C1 segment of cervical spinal cord (tissue), 14 donors: ENCODE measurements at places on chromosomes 2 and 18.

GRCh38 chr2:172965433-172966212 is 110.0 kb upstream of the MAP3K20 start:
- DNase-seq, result no peak

DNA sequence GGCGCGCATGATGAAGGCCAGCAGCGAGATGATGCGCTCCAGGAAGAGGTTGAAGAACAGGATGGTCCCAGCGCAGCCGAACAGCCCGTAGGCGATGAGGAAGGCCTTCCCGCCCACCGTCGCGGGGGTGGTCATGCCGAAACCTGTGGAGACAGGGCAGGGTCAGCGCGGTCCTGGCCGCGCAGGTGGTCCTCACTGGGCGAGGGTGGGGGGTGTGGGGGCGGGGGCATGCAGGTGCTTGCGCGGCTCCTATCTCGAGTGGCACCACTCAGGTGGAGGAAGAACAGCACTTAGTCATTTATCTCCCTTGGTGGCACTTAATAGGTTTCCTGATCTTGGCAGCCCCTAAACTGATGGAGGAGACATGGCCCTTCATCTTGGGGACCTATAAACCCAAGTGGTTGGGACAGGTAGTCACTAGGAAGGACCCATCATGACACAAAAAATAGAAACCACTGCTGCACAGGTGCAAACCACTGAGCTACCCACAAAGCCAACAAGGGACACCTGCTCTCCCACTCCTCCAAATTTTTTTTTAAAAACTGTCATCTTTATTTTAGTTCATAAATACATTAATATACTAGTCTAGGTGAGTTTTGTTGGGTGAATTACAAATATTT is 118.8 kb downstream of the MSH2 start:
- no peak for DNase-seq

GRCh38 chr2:155715705-155716104 is 616.8 kb downstream of the NR4A2 start:
- no peak for DNase-seq

DNA sequence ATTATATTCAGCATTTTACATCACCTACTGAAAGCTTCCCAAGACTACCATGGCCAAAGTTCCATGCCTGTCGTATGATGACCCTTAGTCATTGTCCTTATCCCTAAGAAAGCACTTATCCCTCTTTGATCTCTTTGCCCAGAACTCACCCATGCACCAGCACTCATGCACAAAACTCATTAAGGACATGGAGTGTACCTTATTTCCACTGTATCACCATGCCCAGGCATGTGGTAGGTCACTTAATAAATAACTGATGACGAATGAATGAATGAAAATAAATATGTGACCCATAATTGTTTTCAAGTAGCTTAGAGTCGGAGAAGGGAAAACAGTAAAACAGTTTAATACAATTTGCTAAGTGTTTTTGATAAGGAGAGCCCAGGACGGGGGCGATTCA is 220.1 kb downstream of the IKZF2 start:
- no peak for DNase-seq
